KG1 (cell line): ENCODE measurements at places on chromosomes 7 and 10.

- no peak for DNase-seq
Measured at GRCh38 chr7:113179313-113179712, 61.0 kb upstream of the SMIM30 start.

GRCh38 chr7:120691915-120692314 lies 166.0 kb downstream of the TSPAN12 start:
- no peak for DNase-seq

- DNase-seq = no peak
Measured at GRCh38 chr7:41185851-41186250, 517.0 kb downstream of the INHBA start.

- no peak for DNase-seq
Measured at GRCh38 chr7:84372155-84372621, 177.6 kb upstream of the SEMA3A start.

DNA sequence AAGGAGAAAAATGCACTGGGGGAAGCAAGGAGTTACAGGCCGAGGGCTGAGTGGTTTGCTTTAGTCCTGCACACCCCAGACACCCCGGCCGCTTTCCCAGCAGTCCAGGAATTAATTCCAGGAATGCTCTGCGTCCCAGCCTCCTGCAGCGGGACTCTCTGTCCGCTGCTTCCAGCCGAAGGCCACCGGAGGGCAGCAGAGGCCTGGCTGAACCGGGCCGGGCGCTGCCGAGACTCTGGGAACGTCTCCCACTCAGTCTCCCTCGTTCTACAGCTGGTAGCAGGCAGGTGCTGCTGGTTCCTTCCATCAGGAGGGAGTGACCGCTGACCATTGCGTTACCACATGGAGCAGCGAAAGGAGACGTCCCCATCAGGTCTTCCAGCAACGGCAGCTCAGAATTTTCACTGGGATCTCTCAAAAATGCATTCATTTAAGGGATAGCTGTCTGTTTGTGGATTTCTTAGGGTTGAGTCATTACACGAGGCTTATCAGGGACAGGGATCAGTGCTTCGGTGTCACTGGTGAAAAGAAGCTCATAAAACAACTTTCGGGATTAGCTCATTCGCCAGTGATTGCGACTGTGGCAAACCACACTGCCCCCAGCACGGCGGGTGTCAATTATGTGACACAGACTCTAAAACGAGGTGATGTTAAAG lies 24.9 kb upstream of the PITRM1 start:
- DNase-seq = no peak

DNA sequence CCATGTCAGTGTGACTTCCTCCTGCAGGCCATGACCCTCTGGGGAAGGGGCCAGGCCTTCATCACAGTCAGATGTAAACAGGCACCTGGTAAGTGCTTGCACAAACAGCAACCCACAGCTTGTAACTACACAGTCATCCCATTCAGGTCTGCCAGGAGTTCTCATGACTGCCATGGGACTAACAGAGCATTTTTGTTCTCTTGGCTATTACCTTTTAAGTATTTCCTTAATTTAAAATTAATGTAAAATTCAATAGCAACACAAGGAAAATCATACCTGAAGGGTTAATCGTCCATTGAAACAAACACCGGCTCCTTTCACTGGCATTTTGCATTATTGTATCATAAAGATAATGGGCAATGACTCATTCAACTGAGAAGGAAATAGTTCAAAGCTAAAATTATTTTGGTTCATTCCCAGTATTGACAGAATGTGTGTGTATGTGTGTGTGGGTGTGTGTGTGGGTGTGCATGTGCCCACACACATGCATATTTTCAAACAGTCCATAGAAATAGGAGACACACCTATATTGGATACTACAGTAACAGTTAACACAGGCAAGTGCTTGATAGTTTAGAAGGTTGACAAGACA lies 307.9 kb downstream of the WDR11 start:
- no peak for DNase-seq
